NCI-H1694 treated with DMSO at 0.1 percent for 48 hours (cell line): ENCODE measurements at places on chromosomes 16 and 17.

- DNase-seq: no peak
These were observed 6.9 kb downstream of the WNK4 start for GRCh38 chr17:42787266-42787665.

DNA sequence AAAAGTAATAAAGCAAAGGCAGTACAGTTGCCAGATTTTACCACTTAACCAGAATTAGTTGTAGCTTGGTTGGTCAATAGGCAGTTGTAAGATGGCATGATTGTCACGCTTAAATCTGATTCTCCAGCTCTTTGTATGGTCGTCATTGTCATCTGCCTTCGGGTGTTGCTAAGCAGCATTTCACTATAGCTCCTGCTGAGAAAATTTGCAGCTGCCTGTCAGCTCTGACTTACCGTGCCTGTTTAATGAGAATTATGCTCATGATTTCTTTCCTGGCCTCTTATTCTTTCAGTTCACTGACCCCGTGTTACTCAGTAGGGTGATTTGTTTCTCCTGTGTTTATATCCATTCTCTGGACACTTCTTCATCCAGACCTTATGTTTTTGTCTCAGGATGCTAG is 66.7 kb downstream of the TANGO6 start:
- DNase-seq: no peak

GRCh38 chr17:43927060-43927864 is 15.0 kb downstream of the PPY start:
- DNase-seq: no peak

- DNase-seq: no peak
These were observed 1.3 kb downstream of the GPATCH8 start for GRCh38 chr17:44501866-44502375.

DNA sequence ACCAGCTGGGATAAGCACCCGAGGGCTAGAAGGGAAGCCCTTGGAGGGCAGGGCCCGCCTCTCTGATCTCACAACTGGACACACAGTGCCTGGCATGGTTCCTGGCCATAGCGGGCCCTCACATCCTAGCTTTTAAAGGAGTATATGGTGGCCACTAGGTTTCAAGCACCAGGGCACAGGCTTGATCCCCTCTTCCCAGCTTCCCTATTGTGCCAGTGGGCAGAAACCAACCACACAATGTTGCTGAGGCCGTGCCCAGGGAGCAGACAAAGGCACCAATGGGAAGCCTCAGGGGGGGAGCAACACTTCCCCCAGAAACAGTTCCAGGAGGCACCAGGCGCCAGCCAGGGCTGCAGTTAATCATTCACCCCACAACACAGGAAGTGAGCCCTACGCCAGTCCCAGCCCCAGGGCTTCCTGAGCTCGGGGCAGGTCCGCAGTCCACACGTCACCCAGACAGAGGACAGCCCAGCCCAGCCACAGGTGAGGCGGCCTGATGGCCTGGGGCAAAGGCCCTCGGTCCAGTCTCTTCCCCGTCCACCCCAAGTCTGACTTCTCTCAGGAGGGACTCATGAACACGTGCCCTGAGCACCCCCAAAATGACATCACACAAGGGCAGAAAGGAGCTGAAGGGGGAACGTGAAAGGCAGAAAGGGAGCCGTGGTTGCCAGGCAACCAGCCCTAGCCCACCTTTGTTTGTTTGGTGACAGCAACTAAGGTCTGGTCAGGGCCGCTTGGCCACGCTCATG is 12.8 kb downstream of the SMIM5 start:
- no peak for DNase-seq

GRCh38 chr17:45780921-45781320 is 3.2 kb upstream of the CRHR1 start:
- no peak for DNase-seq

- no peak for DNase-seq
These were observed at the start of gene CEP295NL for GRCh38 chr17:78903101-78903779. Gene CEP295NL (minus strand): TSS chr17:78903201. CDS start chr17:78901828, 1,373 bp downstream.

DNA sequence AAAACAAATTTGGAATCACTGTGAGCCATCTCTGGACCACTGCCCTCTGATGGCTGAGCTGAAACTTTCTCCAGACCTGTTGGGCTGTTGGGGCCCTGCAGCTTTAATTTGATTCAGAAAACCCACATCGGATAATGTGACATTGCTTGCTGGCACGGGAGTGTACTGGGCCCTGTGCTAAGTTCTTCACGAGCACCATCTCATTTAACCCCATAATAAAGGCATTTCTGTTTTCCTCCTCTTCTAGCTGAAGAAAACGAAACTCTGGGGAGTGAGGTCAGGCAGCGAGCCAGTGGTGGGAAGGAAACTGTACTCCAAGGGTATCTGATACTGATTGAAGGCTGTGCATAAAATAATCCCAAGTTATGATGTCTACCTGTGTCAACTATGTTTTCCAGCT is 34.5 kb upstream of the TNRC6A start:
- DNase-seq: no peak
